ENCODE measurements at places on chromosomes 1 and 21.

DNA sequence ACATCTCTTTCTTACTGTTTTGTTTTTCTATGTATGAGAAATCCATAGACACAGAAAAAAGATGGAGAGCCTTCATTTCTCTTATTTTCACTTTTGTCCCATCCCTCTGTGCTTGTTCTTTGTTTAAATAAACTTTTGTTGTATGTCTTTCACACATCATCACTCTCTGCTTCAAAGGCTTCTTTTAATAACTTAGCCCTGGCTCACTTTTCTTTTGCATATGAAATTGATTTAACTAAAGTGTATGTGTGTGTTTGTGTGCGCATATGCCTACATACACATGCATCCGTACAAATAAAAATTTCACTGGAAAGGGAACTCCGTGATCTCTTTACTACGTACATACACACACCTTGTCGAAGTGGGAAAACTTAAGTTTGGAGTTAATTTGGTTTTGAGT, 168.6 kb downstream of the NFIA start:
- no peak for DNase-seq

- DNase-seq, result no peak
Observed at GRCh38 chr1:118984086-118984721, 3.9 kb downstream of the TBX15 start.

DNA sequence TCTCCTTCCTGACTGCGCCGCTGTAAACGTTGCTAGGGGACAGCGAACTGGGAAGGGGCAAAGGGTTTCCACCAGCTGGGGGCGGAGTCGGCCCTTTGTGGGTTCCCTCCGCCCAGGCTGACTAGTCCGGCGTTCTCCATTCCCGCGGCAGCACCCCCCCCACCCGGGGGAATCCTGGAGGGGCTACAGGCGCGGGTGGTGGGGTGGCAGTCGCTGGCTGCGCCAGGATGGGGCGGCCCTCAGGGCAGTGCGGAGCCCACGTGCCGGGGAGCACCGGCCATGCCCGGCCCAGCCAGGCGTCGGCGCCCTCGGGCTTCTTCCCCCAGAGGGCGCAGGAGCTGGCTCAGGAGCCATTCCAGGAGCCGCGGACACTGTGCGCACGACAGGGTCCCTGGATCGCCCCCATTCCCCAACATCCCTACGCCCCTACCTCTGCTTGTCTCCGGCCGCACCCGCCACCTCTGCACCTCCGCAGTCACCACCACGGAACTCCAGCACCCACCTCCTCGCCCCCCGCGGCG, 476 bp downstream of the BATF3 start:
- DNase-seq, result no peak

DNA sequence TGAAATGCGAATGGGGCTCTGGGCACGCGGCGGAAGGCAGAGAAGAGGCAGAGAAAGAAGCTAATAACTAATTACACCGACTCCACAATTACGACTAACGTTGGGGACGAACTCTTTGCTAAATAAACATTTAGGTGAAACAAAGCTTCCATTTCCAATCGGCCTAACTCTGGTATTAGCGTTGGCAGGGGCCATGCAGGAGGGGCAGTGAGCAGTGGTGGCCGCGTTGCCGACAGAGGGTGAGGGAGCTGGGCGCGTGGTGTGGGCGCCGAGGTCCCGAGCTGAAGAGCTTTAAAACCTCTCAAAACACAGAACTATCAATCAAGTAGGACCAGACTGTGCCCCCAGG, 553 bp upstream of the NDUFV3 start:
- no peak for DNase-seq

DNA sequence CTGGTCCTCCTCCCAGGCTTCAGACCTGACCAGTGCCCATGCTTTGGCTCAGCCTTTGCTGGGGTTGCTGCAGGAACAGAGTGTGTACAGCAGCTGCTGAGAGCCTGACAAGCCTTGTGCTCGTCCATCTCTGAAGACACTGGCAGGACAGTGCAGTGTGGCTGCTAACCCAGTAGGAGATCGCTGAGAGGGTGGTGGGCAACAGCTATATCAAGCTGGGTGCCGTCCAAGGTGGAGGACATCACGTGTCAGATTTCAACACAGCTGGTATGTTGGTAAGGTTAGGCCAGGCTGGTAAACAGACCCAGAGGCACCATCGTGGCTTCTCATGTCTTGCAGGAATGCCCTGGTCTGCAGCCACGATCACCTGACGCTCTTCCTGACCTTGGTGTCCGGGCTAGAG, 17.9 kb upstream of the SLC25A34 start:
- DNase-seq, result no peak

DNA sequence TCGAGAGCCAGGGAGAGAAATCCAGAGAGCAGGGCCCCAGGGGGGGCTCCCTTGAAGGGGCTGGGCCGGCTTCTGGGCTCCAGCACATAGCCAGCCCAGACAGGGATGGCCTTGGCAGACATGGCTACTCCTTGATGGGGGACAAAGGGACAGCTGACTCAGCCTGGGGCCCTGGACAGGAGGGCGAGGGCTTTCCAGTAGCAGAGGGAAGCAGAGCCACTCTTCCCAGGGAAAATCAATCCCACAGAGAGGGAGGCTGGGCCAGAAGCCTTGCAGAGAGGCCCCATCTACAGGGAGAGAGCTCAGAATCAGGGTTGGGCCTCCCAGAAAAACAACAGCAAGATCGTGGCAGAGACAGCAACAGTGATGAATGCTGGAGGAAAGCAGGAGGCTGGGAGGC, 15.6 kb downstream of the IGFN1 start:
- no peak for DNase-seq

All from amniotic stem cell (primary cell).